ENCODE measurements at places on chromosomes 6 and 20.
A peak's percentile ranks its signal among the peaks of the same experiment; 100 is the strongest.

- DNase-seq, result no peak
These were observed 598 bp downstream of the HLA-B start for GRCh38 chr6:31356216-31356945.

- DNase-seq, result no peak
These were observed 28.2 kb downstream of the TREML4 start for GRCh38 chr6:41256383-41256782.

DNA sequence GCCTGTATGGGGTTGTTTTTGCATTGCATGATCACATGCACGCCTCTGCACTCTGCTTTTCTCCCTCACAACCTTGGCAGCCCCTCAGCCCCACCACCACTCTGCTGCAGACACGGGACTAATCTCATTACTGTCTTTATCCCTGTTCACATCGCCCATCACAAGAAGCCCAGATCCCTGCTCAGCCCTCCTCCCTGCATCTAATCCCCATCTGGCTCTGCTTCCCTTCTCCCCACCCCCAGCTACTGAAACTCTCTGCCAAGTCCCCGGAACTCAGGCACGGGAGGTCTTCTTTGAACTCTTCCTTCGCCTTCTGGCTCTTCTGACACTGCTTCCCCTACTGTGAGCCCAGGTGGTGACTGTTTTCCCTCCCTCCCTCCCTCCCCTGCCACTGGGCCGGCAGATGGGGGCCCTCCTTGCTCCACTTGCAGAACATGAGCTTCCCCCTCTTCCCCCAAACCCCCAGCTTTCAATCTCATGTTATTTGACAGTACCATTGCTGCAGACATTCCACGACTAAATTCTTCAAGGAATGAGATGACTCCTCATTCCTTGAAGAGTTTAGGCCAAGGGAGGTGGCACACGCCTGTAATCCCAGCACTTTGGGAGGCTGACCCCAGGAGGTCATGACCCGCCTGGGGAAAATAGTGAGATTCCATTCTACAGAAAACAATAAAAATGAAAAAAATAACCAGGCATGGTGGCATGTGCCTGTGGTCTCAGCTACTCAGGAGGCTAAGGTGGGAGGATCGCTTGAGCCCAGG lies 21.9 kb upstream of the TULP1 start:
- no peak for DNase-seq

DNA sequence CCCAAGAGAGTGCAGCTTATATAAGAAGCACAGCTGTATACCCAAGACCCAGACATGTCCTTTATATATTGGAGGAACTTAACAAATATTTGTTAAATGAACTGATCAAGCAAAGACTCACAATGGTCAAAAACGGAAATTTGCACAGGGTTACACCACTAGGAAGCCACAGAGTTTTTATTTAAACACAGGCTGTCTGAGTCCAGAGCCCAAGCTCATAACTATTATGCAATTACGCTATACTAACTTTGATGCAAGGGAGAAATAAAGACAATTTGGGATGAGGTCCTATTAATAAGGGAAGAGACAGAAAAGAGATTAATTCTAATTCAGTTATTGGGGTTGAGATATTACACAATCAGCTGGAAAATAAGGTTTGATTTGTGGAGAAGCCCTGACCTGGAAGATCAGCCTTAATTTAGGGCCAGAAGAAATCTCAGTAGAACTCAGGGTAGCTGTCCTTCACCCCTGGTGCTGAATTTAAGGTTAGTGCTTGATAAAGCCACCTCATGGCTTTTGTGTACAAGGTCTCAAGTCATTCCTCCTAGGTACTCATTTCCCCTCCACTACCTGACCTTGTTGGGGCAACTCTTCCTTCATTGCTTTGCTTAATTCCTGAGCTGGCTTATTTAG lies 10.5 kb upstream of the ZNF334 start:
- no peak for DNase-seq

GRCh38 chr6:135784507-135784906 lies 67.0 kb upstream of the PDE7B start:
- DNase-seq, result no peak

GRCh38 chr6:118500130-118501015 lies 47.7 kb upstream of the PLN start:
- DNase-seq, result no peak

GRCh38 chr20:63090052-63090451 lies 83.3 kb upstream of the BHLHE23 start:
- DNase-seq, result no peak

DNA sequence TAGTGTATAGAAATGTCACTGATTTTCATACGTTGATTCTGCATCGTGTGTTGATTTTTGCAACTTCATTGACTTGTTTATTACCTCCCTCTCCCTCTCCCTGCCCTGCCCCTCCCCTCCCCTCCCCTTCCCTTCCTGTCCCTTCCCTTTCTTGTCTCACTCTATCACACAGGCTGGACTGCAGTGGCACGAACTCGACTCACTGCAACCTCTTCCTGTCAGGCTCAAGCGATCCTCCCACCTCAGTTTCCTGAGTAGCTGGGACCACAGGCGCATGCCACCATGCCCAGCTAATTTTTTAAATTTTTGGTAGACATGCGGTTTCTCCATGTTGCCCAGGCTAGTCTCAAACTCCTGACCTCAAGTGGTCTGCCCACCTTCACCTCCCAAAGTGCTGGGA lies 19.2 kb upstream of the PPP1R14C start:
- DNase-seq, result no peak

- no peak for DNase-seq
These were observed 41.8 kb upstream of the MTRF1L start for GRCh38 chr6:153044295-153044694.

GRCh38 chr6:143026696-143027449 lies 33.8 kb upstream of the AIG1 start:
- DNase-seq, result peak; percentile 49

- no peak for DNase-seq
These were observed 1.9 kb downstream of the DDAH2 start for GRCh38 chr6:31727034-31727716.

GRCh38 chr6:3419624-3420272 lies 37.1 kb downstream of the SLC22A23 start:
- DNase-seq, result no peak

GRCh38 chr6:52635049-52635577 lies 35.8 kb upstream of the TMEM14A start:
- no peak for DNase-seq

- no peak for DNase-seq
These were observed at the start of gene OPRM1 for GRCh38 chr6:154039231-154039842. OPRM1 (plus strand) TSS chr6:154039240; CDS start chr6:154039545, 305 bp downstream.

- DNase-seq, result no peak
These were observed 2.4 kb downstream of the DYNLT1 start for GRCh38 chr6:158642097-158642601.

DNA sequence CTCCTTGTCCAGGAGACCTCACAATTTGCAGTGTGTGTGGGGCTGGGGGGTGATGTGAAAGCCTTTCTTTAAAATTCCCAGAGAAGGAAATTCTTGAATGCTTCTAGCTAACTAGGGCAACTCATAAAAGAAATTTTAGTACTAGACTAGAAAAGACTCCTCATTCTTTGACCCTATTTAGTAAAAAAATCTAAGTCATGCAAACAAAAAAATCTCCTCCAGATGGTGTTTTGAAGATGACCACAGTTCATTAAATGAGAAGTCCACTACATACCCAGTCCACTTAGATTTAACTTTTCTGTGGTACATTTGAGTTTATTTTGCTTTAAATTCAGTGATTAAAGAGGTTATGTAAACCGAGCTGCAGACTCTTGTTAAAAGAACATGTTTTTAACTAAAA lies 67.5 kb downstream of the NDUFAF5 start:
- no peak for DNase-seq
